ENCODE measurements at places on chromosomes 1 and 21. TPM values are rescaled to one million over a fixed set of nuclear protein-coding genes. Genes with fewer than 3 reads are reported as not detected.

DNA sequence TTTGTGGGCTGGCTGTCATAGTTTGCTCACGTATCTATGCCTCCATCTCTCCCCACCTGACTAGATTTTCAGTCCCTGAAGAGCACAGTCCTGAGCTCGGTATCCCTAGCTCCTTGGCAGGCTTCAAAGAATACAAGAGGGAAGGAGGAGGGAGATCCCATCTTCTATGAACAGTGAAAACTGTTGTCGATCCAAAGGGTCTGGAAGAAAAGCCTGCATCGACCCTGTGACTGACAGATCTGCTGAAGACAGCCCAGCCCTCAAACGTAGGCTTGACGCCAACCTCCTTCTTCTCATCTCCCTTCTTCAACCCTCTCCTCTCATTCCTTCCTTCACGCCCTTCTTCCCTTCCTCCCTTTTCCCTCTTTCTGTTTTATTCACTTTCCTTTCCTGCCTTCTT is 13.3 kb upstream of the ADORA1 start:
- DNase-seq = no peak

RNF223 gene
- total RNA-seq = not detected

TMEM167B gene
- total RNA-seq = 45.2 TPM

CRP gene
- total RNA-seq = not detected

All from spinal cord (tissue), 10 donors.